ENCODE measurements at places on chromosomes 1 and 21.

- DNase-seq = no peak
Observed at GRCh38 chr1:164771619-164772361, 212.8 kb downstream of the PBX1 start.

DNA sequence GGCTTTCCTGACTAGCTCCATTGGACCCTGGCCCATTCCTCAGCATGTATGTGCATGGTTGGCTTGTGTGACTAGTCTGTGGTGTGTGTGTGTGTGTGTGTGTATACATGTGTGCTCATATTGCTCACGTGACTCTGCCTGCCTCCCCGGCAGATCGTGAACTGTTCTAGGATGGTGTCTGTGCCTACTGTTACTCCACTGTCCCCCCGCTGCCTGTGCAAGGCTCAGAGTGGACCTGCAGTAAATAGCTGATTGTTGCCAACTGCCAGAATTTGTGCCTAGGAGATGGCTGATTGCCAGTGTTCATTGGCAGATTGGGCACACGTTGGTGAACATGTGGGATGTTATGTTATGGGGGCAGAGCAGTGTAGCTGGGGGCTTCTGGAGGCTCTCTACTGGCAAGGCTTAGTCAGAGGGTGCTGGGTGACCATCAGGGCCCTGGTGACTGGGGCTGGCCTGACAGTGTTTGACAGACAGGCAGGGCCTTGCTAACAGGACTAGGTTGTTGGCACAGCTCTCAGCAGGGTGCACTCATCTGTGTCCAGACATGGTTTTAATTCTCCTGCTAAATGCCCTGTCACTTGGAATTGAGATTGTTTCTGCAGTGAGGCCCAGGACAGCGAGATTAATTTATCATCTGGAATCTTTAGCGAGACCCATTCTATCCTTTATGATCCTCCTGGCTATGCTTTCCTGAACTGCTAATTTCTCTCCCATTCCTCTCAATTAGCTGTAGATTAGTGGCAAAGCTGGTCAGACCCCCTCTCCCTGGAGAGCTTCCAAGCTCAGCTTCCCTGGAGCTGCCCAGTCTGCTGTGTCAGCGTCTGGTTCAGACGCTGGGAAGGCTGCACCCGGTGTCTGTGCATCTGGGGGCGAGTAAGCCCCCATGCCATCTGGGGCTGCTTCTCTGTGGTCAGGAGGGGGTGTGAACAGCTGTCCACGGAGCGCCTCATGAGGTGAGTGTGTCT, 20.8 kb downstream of the SLC6A17 start:
- DNase-seq = no peak

- no peak for DNase-seq
Observed at GRCh38 chr1:20589331-20590278, 708 bp downstream of the CDA start.

DNA sequence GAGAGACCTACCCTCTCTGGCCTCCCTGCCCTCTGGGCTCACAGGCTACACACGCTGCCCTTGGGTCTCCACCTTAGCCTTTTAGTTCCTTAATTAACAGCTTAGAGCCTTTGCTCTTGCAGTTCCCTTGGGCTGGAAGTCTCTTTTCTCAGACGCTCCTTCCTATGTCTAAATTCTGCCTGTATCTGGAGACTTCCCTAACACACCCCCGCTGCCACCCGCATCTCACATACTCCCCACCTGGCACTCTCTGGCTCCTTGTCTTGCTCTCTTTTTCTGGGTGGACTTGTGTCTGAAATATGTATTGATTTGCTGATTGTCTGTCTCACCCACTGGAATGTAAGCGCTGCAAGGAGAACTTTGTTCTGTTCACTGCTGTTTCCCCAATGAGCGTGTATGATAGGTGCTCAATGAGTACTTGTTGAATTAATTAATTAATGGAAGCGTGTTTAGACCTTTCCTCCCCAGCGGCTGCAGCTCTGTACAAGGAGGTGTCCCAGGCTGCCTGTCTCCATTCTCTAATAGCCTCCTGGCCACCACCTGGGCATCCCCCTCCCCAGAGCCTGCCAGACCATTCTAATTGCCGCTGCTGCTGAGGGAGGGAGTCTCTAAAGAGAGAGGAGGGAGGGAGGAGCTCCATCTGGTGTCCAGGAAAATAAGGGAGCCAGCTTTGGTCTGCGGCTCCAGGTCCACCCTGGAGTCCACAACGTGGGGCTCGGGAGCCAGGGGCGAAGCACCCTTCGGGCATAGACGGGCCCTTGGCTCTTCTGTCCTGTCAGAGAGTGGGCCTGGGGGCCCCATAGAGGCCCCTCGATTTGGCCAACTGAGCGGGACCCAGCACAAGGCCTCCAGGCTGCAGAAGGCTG, 95.4 kb downstream of the RNF220 start:
- DNase-seq = no peak

GRCh38 chr1:196121181-196121580, 487.1 kb downstream of the KCNT2 start:
- no peak for DNase-seq

DNA sequence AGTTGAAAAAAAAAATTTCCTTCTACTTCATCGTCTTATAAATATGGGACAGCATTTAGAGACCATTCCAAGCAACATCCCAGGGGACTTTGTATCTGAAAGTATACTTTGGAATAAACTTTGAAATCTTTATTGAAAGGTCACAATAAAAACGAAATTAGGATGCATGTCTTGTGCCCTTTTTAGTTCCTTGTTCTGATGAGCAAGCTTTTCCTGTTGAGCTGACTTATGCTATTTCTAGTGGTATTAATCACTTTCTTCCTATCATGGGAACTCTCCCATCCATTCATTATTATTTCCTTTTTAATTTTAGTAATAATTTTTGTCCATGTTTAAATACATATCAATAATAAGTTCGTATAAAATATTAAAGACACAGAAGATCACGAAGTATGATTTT, 4.0 kb upstream of the GBP2 start:
- no peak for DNase-seq
